ENCODE measurements at places on chromosomes 5 and 9.

GRCh38 chr9:7879551-7880245 lies 80.1 kb upstream of the DMAC1 start:
- no peak for DNase-seq

DNA sequence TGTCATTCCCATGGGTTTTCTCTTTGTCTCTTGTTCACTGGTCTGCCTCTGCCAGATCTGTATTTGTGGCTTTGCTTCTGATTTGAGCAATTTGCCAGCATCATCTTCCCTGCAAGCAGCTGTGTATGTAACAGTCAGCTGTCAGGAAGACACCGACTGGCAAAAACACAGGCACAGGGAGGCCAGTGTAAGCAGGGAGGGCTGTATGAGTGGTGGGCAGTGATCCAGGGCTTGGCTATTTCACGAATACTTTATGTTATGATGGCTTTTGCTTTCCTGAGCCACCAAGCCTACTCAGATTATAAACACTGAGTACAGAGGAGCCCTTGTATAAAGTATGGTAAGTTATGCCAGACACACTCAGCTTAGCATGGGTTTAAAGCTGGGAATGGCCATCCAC lies 11.6 kb downstream of the BNIP1 start:
- DNase-seq, result no peak

GRCh38 chr9:4503103-4503502 lies 12.8 kb downstream of the SLC1A1 start:
- no peak for DNase-seq

DNA sequence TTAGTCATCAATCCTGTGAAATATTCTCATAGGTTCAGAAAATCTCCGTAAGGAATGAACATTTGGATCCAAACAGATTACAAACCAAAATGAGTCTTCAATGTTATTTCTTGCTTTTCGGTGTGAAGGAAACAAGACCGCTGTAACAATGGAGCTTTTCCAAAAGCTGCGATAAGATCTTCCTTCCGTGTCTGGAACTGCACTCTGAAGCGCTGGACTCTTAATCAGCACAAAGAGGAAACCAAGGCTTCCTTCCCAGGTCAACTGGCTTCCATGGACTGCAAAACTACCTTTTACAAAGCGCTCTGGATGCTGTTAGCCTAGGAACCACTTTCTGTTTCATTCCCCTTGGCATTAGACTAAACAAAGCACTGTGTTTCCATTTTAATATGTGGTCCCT lies 137.9 kb upstream of the BASP1 start:
- DNase-seq, result no peak

GRCh38 chr9:75664597-75664996 lies 225.9 kb upstream of the PCSK5 start:
- DNase-seq, result no peak

Data from ovary (tissue), 10 donors.